ENCODE measurements at places on chromosomes 2 and 18.

DNA sequence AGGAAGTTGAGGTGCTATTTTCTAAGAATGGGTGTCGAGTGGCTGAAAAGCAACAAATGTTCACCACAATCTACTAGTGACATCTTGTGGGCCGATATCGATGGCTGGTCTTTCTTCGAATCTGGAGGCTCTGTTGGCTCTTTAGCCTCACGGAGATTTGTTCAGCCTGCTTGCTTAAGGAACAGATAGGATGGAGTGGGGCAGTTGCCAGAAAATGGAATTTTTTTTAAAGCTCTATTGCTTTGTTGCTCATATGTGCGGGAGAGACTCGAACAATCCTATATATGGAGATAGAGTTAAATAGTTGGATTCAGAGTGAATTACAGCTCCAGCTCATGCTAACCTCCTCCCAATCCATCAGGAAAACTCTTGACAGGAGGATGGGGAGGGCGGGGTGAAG lies 70.9 kb upstream of the LYPD6B start:
- DNase-seq: no peak

DNA sequence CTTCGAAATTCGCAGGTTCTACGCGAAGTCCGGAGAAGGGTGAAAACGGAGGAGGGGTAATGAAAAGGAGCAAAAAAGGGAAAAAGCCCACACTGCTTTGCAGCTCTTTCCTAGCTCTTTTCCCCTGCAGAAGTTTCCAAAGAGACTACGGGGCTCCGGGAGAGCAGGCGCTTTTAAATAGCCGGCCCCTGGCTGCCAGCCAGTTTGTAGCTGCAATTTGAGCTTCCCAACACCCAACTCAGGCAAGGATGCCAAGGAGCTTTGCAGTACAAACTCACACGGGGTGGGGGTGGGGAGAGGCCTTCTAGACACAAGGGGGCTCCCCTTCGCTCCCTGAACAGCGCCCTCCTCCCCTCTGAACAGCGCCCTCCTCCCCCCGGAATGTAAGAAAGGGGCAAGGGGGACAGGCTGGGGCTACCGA lies at the start of gene IGFBP5:
IGFBP5 (minus strand) TSS at position 149 of the 421 bp plus-strand sequence. CDS start 774 bp downstream, outside the sequence.
- no peak for DNase-seq

DNA sequence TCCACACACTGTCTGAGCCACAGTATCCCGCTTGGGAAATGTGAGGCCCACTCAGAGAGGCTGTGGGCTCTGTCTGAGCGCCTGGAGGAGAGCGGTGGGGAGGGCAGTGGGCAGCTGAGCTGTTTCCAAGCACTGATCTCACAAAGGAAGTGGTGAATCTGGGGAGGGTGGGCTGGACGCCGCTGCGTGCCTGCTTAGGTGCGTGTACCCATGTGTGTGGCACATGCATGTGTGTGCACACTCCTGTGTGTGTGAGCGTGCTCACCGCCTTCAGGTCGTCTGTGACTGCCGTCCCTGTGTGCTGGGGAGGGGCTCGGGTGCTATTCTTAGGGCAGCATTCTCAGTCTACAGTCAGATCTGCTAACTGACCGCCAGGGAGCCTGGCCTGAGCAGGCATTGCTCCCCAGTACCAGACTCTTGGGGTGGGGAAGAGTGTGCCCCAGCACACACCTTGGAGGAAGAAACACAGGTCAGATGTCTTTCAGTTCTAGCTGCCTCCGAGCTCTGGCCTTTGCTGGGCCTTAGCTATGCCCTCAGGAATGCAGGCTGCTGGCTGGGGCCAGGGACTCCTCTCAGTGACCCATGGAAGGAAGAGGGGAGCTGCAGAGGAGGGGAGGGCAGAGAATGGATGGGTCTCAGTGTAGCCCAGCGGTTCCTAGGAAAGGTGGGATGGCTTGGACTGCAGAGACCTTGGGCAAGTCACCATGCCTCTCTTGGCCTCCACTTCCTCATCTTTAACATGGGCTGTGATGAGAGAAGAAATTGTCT lies 31.4 kb downstream of the KCNIP3 start:
- no peak for DNase-seq

DNA sequence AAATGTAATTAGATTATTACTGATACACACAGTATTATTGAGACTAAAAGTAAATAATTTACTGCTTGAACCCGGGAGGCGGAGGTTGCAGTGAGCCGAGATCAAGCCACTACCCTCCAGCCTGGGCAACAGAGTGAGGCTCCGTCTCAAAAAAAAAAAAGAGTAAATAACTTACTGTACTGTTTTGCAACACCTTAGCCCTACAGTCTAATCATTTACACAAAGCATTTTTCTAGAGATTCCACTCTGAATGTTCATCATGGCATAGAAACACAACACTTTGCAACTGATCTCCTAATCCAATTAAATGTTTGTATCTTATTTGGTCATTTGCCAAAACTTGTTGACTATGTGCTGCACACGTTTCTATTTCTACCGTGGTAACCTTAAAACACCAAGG lies 23.4 kb upstream of the RMP24 start:
- DNase-seq: no peak

GRCh38 chr2:118830881-118831280 lies 16.6 kb downstream of the EN1 start:
- no peak for DNase-seq

- DNase-seq: no peak
Measured at GRCh38 chr2:120886534-120887319, 151.1 kb downstream of the GLI2 start.

DNA sequence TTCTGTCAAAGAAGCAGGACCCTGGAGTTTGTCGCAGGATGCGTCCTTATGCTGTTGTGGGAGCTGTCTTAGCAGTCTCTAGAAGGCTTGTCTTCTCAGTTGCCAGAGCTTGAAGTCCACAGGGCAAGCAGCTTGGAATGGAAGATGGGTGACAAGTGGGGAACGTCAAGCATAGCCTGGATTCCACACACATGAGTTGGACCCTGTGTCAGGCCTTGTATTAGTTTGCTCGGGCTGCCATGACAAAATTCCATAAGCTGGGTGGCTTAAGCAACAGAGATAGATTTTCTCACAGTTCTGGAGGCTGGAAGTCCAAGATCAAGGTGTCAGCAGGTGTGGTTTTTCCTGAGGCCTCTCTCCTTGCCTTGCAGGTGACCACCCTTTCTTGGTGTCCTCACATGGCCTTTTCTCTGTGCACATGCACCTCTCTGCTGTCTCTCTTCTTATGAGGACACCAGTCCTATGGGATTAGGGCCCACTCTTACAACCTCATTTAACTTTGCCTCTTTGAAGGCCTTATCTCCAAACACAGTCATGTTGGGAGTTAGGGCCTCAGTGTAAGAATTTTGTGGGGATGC lies 51.3 kb downstream of the THNSL2 start:
- no peak for DNase-seq

- DNase-seq: no peak
Measured at GRCh38 chr2:199985625-199986207, 30.3 kb downstream of the MAIP1 start.

DNA sequence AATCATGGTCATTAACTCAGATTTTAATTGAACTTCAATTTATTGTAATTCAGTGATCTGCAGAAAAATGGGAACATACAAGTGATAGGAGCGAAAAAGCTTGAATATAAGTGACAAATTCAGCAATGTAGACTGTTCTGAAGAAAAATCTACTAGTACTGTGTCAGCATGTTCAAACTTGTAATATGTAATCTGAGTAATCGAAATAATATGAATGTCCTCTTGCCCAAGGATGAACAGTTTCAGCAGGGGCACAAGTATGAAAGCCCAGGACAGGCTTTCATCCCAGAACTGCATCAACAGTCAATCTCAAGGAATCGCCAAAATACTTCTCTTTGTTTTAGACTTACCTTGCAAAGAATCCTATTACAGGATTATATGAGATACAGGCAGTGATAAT lies 1110.5 kb downstream of the LRP1B start:
- DNase-seq: no peak

Data from activated naive CD8-positive, alpha-beta T cell treated with anti-CD3 and anti-CD28 coated beads, Interleukin-2, amount 50 U/mL, for 16 hours (primary cell).